Left ventricle myocardium inferior (tissue), 1 donor: ENCODE measurements at places on chromosomes 1 and 21. TPM values are rescaled to one million over a fixed set of nuclear protein-coding genes. Genes with fewer than 3 reads are reported as not detected.

TTC24 gene
- total RNA-seq = not detected

CRTC2 gene
- total RNA-seq = 19.7 TPM

FCRL3 gene
- total RNA-seq = 0.08 TPM

PRAMEF10 gene
- not detected for total RNA-seq

- no peak for DNase-seq
Measured at GRCh38 chr1:175075572-175076568, 8.2 kb downstream of the TNN start.

- no peak for DNase-seq
Measured at GRCh38 chr1:217009376-217009775, 286.1 kb upstream of the ESRRG start.

GRCh38 chr1:27035344-27035743 lies 22.7 kb upstream of the TENT5B start:
- DNase-seq = no peak

- no peak for DNase-seq
Measured at GRCh38 chr1:116268211-116268610, 104.8 kb upstream of the ATP1A1 start.

GRCh38 chr1:40899230-40899870 lies 37.2 kb upstream of the CITED4 start:
- DNase-seq = no peak

DNA sequence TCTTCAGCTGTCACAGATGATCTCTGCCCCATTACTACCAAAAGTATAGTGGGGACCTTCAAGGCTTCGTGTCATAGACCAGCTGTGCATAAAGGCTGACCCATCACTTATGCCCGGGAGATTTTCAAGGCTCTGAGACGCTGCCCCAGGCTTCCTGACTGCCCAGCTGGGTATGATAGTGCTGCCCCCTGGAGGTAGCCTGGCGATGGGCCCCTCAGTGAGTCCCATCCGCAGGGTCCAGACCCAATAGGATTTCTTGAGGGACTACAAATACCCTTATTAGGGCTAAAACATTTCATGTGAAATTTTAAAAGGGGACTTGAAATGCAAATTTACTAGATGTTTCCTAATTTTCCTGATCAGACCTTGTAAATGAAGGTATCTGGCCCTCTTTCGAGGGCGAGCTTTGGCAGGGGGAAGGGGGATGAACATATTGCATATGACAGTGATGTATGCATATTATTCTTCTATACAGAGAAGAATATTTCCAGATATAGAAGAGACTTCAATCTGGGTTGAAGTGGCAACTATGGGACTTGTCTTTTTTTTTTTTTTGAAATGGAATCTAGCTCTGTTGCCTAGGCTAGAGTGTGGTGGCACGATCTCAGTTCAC lies 11.7 kb upstream of the FCMR start:
- DNase-seq = no peak

DNA sequence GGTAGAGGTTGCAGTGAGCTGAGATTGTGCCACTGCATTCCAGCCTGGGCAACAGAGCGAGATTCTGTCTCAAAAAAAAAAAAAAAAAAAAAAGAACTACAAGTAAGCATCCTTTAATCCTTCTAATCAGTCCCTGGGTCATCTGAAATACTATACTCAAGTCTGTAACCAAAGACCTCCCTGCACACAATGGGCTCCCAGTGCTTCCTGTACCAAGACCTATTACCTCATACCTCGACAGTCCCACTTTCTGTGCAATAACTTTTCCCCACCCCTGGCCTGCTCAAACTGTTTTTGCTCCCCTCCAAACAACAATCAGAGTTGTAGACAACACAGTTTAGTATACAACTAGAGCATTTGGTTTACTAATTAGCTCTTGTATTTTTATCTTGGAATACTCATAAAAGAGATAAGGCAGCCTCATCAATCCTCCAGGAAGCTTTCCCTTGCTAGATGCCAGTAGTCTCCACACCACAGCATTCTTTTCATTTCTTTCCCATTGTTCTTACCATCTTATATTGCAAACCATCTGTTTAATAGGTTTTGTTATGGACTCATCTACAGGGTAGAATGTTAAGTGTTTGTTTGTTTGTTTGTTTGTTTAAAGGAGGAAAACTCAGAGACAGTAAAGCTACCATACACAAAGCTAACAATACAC lies 19.2 kb upstream of the RLF start:
- no peak for DNase-seq

DNA sequence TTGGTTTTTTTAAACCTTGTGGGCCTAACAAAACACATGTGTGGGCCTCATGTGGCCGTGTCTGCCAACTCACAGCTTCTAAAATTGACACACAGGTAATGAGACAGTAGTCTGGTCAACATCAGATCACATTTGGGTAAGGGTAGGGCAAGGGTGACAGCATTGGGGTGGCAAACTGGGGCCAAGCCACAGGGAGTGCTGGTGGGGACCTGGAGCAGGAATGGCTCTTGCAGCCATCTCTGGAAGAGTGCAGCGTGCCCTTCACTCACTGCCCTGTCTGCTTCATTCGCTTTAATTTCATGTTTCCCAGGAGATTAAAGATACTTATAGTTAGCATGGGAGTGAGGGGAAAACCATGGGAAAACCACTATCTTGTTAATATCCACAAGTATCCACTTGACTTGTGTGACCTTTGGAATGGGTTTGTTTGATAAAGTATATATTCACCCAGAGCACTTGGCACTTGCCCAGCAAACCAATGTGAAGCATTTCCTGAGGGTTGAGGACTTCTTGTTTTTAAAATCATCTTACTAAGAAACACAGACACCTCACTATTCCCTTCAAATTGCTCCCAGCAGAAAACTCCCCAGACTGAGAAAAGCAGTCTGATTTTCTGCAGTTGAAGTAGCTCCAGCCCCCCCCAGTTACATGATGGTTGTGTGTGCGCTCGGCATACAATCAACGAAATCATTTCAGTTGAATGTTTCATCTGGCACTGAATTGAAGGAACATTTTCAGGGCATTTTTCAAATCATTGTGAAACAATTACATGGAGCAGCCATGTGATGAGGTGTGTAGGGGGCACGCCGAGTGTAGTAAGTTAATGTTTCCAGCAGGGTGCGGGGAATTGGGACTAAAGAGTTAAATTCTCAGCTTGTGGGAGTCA lies 175.7 kb downstream of the VPS13D start:
- DNase-seq = no peak
